ENCODE measurements at places on chromosomes 6 and 20. TPM values are rescaled to one million over a fixed set of nuclear protein-coding genes. Genes with fewer than 3 reads are reported as not detected.

The ZFAND3 gene
- total RNA-seq = 59.9 TPM

The MED20 gene
- 7.2 TPM for total RNA-seq

The MEI4 gene
- total RNA-seq = 0.79 TPM

The TAGAP gene
- 0.68 TPM for total RNA-seq

The SHLD1 gene
- not detected for total RNA-seq

The BTNL2 gene
- total RNA-seq = not detected

The MRPS18A gene
- total RNA-seq = 44.2 TPM

The PTCHD4 gene
- not detected for total RNA-seq

The PPP1R10 gene
- 19.0 TPM for total RNA-seq

The NEURL2 gene
- 8.8 TPM for total RNA-seq

GRCh38 chr6:99297006-99297405 lies 52.5 kb downstream of the FAXC start:
- H3K4me3 ChIP-seq = no peak overlapping the region
- H3K4me1 ChIP-seq = no peaks in the 10 kb centered on the region
- H3K36me3 ChIP-seq = no peaks in the 10 kb centered on the region
- DNase-seq = no peak

DNA sequence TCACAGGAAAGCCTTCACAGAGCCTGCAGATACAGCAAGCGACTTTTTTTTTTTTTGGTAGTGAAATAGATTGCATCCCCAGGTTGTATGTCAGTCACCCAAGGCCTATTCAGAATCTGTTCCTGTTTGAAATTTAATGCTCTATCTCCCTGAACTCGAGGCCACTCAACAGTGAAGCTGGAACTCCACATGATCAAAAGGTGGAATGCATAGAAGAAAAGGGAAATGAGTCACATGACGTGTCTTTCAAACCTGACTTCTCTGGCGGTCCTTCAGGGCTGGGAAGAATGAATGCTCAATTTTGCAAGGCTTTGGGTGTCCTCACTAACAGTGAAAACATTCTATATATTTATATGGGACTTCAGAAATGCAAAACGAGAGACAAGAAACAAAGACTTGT lies 88.4 kb upstream of the B3GAT2 start:
- H3K27me3 ChIP-seq = no peaks in the 10 kb centered on the region
- no peak overlapping the region for H3K27ac ChIP-seq
- no peaks in the 10 kb centered on the region for H3K4me1 ChIP-seq
- DNase-seq = no peak

DNA sequence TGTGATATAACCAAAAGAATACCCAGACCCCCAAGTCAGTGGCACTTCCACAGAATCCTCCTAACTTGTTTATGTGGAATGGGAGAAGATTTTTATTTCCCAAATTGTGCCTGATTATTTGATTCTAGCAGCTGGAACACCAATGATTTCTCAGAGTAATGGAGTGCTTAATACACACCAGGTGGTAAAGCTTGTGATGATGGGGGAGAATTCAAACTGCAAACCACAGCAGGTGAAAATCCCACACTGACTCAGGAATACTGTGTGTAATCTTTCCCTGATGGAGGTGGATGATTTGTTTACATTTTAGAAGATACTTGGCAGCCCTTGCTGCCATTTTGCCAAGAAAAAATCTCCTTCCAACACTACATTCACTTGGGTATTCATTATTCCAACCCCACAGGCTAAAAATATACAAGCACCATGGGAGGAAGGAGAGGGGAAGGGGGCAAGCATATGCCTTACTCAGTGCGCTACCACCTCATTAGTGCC lies 212.7 kb upstream of the PLN start:
- no peaks in the 10 kb centered on the region for H3K36me3 ChIP-seq
- no peak for DNase-seq
- H3K27ac ChIP-seq = no peak overlapping the region
- H3K4me3 ChIP-seq = no peak overlapping the region
- no peaks in the 10 kb centered on the region for H3K4me1 ChIP-seq

DNA sequence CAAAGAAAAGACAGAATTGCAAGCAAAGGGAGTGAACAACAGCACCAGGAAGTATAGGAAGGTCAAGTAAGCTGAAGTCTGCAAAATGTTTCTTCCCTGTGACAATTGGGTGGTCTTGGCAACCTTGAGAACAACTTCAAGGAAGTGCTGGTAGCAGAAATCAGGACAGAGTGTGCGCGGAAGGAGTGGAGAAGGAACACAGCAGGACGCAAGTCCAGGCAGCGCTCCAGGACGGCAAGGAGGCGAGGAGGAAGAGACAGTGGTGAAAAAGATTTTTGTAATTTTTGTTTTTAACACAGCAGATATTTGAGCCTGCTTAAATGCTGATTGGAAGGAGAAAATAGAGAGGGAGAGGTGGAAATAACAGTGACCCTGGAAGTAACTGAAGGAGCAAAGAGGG lies 141.7 kb downstream of the F13A1 start:
- H3K4me3 ChIP-seq = no peak overlapping the region
- no peaks in the 10 kb centered on the region for H3K4me1 ChIP-seq
- H3K36me3 ChIP-seq = no peaks in the 10 kb centered on the region
- no peak overlapping the region for H3K27ac ChIP-seq
- H3K27me3 ChIP-seq = no peaks in the 10 kb centered on the region
- no peak for DNase-seq

DNA sequence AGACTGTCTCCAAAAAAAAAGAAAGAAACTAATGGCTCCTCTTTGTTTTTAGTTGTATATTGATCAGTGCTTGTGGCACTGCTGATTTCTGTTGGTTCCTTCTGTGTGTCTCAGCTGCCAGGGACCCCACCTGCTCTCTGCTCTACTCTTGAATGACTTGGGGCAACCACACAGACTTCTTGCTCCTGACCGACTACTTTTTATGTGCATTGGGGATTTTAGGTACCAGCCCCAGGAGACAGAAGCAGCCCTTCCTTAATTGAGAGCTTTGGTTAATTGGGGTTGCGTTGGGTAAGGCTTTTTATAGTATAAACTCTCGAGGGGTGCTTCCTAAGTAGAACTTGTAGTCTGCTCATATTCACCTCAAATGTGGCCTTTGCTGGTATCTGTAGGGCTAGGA lies 6.9 kb downstream of the STK35 start:
- H3K27ac ChIP-seq = no peak overlapping the region
- DNase-seq = no peak
- peaks cover 14% of the 10 kb centered on the region for H3K4me1 ChIP-seq
- peaks cover 10% of the 10 kb centered on the region for H3K36me3 ChIP-seq
- H3K27me3 ChIP-seq = no peaks in the 10 kb centered on the region

DNA sequence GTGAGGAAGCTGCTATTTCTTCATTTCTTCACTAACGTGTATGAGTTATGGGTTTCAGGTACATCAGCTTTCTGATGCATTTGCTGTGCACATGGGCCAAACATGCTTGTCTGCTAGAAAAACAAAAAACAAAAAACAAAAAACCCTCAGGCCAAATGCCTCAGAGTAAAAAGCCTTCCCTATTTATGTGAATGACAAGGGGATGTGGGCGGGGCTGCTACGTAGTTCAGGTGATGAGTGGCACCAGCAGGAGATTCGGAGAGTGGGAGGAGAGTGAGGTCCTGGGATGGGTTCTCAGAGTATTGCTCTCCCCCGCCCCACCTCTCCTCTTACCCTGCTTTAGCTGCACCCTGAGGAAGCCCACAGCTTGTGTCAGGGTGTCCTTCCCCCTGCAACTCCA lies 596.8 kb upstream of the JAG1 start:
- H3K27ac ChIP-seq = no peak overlapping the region
- no peak for DNase-seq
- H3K27me3 ChIP-seq = no peaks in the 10 kb centered on the region
- no peaks in the 10 kb centered on the region for H3K4me1 ChIP-seq

DNA sequence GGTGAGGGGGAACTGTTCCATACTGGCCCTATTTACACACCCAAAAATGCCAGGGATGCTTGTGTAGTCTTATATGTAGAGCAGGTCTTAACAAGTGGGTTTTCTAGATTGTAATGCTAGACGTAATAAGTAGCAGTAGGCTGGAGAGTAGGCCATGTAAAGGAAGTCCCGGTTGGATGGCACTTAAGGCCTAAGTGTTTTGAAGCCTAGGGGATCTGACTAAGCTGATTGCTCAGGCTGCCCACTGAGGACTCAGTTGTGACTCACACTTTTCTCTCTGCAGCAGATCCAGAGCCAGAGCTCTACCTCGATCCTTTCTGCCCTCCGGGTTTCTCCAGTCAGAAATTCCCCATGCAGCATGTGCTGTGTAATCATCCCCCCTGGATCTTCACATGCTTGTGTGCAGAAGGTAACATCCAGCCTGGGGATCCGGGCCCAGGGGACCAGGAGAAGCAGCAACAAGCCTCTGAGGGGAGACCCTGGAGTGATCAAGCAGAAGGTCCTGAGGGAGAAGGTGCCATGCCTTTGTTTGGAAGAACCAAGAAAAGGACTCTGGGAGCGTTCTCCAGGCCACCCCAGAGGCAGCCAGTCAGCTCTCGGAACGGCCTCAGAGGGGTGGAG lies 26.6 kb downstream of the ZNF133 start:
- no peak overlapping the region for H3K4me3 ChIP-seq
- no peak overlapping the region for H3K27ac ChIP-seq
- DNase-seq = no peak
- H3K36me3 ChIP-seq = peaks cover 19% of the 10 kb centered on the region
- H3K27me3 ChIP-seq = no peaks in the 10 kb centered on the region

DNA sequence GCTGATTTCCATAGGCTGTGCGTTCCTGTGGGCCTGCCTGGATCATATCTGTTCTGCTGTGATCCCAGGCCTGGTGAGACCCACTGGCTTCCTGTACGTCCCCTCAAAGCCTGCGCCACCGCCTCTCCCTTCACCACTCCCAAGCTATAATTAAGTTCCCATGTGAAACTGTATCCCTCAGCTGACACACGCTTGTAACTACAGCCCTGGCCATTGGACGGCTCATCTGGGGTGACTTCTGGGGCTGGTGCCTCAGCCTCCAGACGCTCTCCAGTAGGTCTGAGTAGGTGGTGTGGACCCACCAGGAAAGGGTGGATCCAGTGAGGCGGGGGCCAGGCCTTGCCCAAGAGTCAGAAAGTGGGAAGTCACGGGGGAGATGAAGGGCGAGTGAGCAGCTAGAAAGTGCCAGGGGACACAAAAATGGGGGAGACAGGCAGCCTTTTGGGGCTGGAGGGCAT lies 21.0 kb downstream of the PPARD start:
- H3K4me1 ChIP-seq = no peaks in the 10 kb centered on the region
- no peaks in the 10 kb centered on the region for H3K36me3 ChIP-seq
- no peaks in the 10 kb centered on the region for H3K27me3 ChIP-seq
- no peak for DNase-seq
- no peak overlapping the region for H3K27ac ChIP-seq
- H3K4me3 ChIP-seq = no peak overlapping the region

DNA sequence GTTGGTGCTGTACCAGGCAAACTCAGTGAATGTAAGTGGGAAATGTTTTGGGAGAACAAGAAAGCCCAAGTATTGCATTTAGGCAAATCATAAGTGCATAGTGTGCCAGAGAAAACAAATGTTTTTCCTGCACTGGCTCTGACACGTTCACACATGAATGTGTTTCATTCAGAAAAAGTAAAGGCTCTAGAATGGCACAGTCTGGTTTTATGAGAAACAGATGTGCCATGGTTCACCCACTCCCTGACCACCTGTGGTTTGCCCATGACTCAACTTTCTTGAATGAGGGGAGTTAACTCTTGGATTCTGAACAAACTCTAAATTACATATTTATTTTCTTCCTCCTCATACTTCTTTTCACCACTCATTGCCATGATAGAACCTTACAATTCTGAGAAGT lies 126.9 kb downstream of the KCNQ5 start:
- DNase-seq = no peak
- H3K27me3 ChIP-seq = no peaks in the 10 kb centered on the region
- no peak overlapping the region for H3K27ac ChIP-seq
- H3K4me3 ChIP-seq = no peak overlapping the region
- no peaks in the 10 kb centered on the region for H3K4me1 ChIP-seq
- no peaks in the 10 kb centered on the region for H3K36me3 ChIP-seq

DNA sequence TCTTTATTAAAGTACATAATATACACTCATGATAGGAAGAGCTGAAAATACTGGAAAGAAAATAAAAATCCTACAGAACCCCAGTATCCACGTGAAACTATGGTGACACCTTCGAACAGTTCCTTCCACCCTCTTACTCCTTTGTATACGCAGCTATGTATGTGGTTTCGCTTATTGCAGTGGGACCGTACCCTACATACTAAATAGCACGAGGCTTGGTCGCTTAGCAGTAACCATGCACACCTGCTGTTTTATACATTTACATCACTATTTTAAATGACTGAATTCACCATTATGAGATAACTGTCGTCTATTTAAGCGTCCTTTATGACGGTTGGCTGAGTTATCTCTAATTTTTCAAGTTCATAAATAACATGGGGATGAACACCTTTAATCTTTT lies 400.1 kb downstream of the CDH4 start:
- H3K36me3 ChIP-seq = no peaks in the 10 kb centered on the region
- no peak overlapping the region for H3K27ac ChIP-seq
- H3K4me3 ChIP-seq = no peak overlapping the region
- H3K27me3 ChIP-seq = no peaks in the 10 kb centered on the region

GRCh38 chr6:55898342-55898741 lies 23.0 kb upstream of the BMP5 start:
- H3K27ac ChIP-seq = no peak overlapping the region
- H3K4me3 ChIP-seq = no peak overlapping the region
- no peaks in the 10 kb centered on the region for H3K36me3 ChIP-seq
- H3K4me1 ChIP-seq = no peaks in the 10 kb centered on the region
- DNase-seq = no peak
- no peaks in the 10 kb centered on the region for H3K27me3 ChIP-seq

GRCh38 chr6:24187965-24188577 lies 62.1 kb downstream of the NRSN1 start:
- no peak for DNase-seq

DNA sequence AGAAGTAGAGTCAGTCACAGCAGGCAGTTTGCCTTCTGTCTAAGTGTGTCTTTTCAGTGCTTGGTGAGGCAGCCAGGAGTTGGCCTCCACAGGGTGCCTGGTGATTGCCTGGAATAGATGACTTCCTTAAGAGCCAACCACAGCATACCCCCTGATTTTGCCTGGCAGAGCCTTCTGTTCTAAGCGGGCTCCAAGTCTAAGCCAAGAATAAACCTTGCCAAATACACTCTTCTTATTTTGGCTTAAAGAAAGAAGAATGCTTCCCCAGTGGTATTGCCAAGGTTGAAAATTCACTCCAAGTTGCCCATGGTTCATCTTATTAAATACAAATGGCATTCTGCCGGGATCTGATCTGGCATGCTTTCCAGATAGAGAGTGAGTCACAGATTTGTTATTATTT lies 1424.8 kb upstream of the EYS start:
- no peak overlapping the region for H3K4me3 ChIP-seq
- H3K27ac ChIP-seq = no peak overlapping the region
- no peak for DNase-seq
- H3K27me3 ChIP-seq = no peaks in the 10 kb centered on the region

GRCh38 chr20:47854687-47855212 lies 69.5 kb upstream of the SULF2 start:
- H3K27ac ChIP-seq = no peak overlapping the region
- H3K27me3 ChIP-seq = no peaks in the 10 kb centered on the region
- no peak overlapping the region for H3K4me3 ChIP-seq
- H3K36me3 ChIP-seq = no peaks in the 10 kb centered on the region

Measured in right lobe of liver (tissue), 6 donors.